ENCODE measurements at places on chromosomes 7 and 10.

- no peak for DNase-seq
Observed at GRCh38 chr10:96608262-96608661, 21.4 kb upstream of the TM9SF3 start.

DNA sequence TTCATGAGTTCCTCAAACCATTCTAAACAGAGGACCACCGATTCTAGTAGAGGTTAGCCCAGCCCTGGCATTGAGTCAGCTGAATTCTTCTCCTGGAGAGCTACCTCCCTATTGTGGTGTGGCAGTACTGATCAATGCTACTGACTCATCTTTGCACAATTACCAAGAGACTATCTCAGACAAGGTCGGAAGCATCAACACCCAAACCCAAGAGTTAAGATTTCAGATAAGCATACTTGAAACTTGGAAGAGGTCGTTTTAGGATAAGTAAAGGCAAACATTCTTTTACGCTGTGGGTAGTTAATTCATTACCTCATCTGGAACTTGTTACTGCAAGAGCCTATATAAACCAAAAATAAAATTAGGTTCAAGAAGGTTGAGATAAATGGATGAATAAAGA, 154.6 kb upstream of the NRBF2 start:
- no peak for DNase-seq

GRCh38 chr7:29255199-29255878, 60.8 kb downstream of the CHN2 start:
- no peak for DNase-seq

- no peak for DNase-seq
Observed at GRCh38 chr10:132648072-132648850, 110.7 kb downstream of the INPP5A start.

DNA sequence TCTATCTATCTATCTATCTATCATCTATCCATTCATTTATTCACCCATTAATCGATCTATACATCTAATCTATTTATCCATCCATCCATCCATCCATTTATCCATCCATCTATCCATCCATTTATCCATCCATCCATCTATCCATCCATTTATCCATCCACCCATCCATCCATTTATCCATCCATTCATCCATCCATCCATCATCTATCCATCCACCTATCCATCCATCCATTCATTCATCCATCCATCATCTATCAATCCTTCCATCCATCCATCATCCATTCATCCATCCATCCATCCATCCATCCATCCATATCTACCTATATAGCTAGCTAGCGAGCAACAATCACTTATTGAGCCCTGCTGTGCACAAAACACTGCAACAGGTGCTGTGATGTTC, 953.1 kb upstream of the ZNF722 start:
- no peak for DNase-seq

DNA sequence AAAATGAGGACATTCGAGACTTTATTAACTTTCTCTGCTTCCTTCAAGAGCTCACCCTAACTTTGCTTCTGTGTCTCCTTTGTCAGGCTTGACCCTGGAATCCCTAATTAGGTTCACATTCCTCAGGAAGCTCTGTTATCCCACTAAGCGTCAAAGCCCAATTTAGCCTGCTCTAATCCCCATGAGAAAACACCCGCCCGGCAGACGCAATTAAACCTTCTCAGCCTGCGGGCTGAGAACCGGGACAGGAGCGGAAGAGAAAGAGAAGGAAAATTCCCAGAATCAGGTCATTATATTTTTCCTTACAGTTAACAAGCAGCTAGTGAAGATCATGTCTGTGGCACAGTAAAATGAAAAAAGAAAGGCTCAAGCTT, 93.0 kb downstream of the TNS3 start:
- no peak for DNase-seq

- no peak for DNase-seq
Observed at GRCh38 chr7:139661043-139661440, 116.8 kb downstream of the HIPK2 start.

- DNase-seq, result no peak
Observed at GRCh38 chr7:128017460-128017859, 13.8 kb downstream of the LRRC4 start.

- DNase-seq, result no peak
Observed at GRCh38 chr7:140635345-140635744, 5.3 kb downstream of the DENND2A start.

GRCh38 chr7:30173058-30173897, 38.5 kb downstream of the MTURN start:
- peak; percentile 84 for DNase-seq

GRCh38 chr10:68132391-68132790, 23.1 kb downstream of the MYPN start:
- no peak for DNase-seq

- no peak for DNase-seq
Observed at GRCh38 chr7:141231018-141231792, 157.3 kb downstream of the TMEM178B start.

GRCh38 chr7:134632937-134633540, 13.6 kb upstream of the BPGM start:
- DNase-seq, result no peak

DNA sequence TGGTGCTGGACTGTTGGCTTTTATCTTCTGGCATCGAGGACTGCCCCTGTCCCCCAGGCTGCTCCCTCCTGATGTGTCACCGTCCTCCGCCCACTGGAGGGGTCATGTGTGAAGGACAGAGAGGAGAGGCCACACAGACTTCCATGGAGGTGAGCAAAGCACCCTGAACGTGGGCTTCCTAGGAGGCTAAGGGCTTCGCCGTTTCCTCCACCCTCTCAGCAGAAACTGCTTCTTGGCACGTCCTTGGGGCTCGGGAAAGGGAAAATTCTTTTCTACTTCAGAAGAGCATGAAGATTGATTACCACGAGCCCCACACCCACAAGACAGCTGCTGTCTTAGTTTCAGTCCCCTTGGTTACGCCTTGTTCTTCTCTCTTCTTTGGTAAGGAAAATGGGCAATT, 218.2 kb downstream of the CCDC3 start:
- no peak for DNase-seq

GRCh38 chr7:37311355-37311754, 137.3 kb downstream of the ELMO1 start:
- DNase-seq, result no peak

DNA sequence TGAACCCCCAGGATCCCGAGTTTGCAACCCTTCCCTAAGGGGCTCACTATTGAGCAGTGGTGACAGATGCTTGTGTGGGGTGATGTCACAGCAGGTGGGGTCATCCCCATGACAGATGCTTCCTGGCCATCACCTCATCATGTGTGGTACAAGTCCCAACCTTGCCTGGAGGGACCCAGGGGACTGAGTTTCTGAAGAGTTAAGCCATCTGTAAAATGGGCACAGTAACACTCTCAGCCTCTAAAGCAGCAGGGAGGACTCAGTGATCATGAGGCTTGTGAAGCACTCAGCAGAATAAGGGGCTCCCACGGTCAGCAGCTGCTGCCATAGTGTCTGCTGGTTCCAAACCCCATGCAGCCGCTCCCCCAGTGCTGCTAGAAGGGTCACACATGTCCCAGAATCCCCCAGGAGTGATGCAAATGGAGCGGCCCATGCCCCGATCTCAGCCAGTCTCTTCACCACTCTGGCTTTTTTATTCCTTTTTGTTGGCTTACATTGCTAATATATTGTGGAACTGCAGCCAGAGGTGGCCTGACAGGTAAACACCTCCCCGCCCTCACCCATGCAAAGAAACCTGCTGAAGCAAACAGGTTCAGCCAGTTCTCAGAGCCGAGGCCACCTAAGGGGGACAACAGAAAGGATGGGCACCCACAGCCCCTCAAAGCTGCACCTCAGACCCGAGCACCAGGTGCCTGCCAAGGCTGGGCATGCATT, 102.1 kb upstream of the PDGFA start:
- DNase-seq, result no peak

- DNase-seq, result no peak
Observed at GRCh38 chr10:80429521-80429973, 21.2 kb downstream of the PRXL2A start.

- no peak for DNase-seq
Observed at GRCh38 chr10:86888585-86889381, 68.6 kb downstream of the MMRN2 start.

- no peak for DNase-seq
Observed at GRCh38 chr7:9083837-9084236, 650.4 kb downstream of the NXPH1 start.

DNA sequence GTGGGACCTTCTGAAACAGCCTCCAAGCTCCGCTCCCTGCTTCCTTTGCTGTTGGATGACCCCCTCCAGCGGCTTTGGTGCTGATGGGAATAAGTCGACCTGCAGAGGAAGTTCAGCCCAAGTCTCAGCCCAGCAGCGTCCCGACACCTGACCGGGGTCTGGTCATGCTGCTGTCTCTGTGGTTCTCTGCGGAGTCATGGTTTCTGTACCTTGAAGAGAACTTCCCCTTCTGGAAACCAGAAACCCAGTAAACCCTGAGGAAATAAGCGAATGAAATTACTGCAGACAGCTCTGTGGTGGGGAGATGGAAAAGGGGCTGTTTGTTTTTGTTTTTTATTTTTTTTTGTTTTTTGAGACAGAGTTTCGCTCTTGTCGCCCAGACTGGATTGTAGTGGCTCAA, 18.3 kb upstream of the ZNF12 start:
- no peak for DNase-seq

GRCh38 chr7:65809982-65810288, 62.9 kb upstream of the VKORC1L1 start:
- DNase-seq, result no peak

DNA sequence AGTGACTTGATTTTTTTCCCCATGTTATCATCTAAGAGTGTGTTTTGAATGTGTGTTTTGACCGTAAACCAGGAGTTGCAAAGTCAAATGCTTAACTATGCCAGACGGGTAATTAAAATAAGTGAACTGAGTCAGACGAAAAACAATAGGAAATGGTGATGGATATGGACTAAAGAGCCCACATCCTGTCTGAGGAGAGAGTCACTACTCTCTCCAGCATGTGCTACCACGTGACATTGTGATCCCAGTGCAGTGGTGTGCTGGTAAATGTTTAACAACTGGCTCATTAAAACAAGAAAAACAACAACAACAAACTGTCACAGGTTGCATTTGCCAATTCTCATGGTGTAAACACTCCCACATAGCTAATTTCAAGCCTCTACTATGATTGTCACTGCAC, 164.3 kb downstream of the SUGCT start:
- DNase-seq, result no peak

DNA sequence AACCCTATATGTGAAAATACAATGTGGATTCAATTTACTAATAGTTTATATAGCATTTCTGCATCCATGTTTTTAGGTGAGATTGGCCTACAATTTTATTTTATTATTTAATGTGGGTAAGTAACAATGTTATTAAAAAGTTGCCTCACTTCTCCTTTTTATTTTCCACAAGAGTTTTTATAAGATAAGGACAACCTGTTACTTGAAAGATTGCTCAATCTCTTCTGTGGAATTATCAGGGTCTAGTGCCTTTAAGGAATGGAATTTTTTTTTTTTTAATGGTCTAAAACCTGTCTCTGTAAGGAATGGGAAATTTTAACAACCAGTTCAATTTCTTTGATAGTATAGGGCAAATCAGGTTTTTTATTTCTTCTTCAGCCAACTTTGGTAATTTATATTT, 53.9 kb upstream of the RAB18 start:
- DNase-seq, result no peak

DNA sequence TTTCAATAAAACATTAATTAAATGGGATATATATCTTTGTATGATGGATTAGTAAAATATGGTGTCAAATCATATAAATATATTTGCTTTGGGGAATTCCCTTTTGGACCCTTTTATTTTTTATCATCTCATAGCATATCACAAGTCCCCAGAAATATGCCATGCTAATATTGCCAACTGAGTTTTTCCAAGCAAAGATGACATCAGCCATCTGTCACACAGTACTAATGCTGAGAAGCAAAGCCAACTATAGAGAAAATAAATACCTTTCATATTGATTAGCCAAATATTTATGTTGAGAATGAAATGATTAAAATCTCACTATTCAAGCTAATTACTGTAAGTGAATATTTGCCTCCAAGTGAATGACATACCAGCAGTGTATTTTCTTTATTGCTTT, 575.3 kb downstream of the ETV1 start:
- DNase-seq, result no peak

- DNase-seq, result no peak
Observed at GRCh38 chr7:130719541-130719940, 14.5 kb downstream of the KLF14 start.

GRCh38 chr7:89813081-89813480, 341.2 kb upstream of the STEAP1 start:
- DNase-seq, result no peak

DNA sequence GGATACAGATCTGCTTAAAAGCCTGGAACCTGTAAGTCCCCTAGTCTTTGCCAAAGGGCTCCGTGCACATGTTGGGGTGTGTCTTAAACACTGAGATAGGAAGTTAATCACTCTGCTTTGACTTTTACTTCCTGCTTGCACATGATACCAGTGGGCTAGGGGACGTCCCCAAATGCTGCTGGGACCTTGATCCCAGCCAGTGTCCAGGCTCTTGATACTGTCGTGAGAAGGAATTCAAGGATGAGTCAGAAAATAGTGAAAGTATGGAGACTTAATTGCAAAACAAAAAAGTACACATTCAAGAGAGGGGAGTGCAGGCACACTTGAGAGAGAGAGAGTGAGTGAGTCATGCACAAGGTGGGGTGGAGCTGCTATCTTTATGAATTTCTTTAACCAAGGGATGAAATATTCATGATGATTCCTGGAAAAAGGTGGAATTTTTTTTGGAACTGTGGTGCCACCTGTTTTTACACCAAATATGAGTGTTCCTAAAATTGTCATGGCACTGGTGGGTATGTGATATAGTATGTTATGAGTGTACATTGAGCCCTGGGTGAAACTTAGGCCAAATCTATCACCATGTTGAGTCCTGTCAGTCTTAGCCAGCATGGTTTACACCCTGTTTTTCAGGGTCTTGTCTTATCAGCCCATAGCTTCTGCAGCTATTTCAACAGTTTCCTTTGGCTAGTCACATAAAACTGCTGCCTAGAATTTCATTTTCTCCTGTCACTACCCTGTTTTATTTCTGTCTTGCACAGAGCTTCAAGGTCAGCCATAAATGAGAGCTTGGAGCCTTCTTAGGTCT, 88.3 kb upstream of the CYP26C1 start:
- no peak for DNase-seq

DNA sequence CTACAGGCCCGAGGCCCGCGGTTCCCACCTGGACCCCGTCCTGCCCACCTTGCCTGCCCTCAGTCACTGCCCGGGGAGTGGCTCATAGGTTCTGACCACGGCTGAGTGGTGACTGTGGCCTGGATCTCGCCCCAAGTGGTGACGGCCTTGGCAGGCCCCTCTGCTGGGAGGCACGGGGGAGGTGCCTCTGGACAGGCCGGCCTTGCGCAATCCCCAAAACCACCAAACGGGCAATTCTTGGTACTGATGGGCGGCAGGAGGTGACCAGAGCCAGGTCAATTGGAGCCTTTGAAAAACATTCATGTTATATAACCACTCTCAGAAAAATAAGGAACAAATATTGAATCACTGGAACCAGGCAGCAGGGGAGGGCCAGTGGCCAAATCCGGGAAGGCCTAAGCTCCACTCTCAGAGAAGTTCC, 83.4 kb downstream of the PRKAG2 start:
- no peak for DNase-seq

DNA sequence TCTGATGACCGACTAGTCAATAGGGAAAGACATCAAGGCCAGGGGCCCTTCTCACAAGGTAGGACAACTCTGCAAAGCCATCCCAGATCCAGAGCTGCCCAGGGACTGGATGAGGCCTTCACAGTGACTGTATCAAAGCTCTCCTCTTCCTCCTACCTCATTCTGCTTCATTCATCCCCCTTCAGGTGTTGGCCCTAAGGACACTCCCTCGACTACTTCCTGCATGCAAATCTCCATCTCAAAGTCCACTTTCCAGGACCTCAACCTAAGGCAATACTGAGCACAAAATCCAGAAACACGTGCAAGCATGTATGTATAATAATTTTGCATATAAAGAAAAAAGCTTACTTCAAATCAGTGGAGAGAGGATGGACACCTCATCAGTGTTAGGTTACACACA, 25.1 kb downstream of the DPY19L1 start:
- DNase-seq, result no peak

Measured in lower leg skin (tissue), 4 donors.